ENCODE measurements at places on chromosomes 2 and 18.

GRCh38 chr2:41420219-41420618 lies 627.6 kb upstream of the PKDCC start:
- DNase-seq, result no peak

DNA sequence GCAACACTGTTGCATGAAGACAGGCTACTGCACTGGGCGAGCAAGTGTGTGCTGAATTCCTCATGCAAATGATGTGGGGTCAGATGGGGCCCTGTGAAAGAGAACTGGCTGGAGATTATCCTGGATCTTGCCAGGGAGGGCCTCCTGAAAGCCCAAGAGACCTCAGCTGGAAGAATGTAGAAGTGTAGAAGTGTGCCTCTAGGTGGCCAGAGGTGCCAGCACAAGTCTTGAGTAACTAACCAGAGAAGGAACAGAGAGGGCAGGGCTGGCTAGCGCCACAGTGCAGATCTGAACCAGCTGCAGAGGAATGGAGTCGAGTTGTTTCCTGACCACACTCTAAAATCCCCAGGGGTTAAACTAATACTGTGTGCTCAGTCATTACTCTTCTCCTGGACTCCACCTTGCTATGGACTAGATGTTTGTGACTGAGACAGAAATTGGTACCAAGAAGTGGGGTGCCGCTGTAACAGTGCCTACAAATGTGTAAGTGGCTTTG lies 399.3 kb downstream of the LRATD1 start:
- DNase-seq, result peak; percentile 29

GRCh38 chr2:69977186-69977585 lies 15.8 kb upstream of the ASPRV1 start:
- DNase-seq, result no peak

GRCh38 chr2:37837628-37838328 lies 87.3 kb upstream of the RMDN2 start:
- DNase-seq, result no peak

GRCh38 chr2:6810961-6811360 lies 54.7 kb downstream of the CMPK2 start:
- no peak for DNase-seq

DNA sequence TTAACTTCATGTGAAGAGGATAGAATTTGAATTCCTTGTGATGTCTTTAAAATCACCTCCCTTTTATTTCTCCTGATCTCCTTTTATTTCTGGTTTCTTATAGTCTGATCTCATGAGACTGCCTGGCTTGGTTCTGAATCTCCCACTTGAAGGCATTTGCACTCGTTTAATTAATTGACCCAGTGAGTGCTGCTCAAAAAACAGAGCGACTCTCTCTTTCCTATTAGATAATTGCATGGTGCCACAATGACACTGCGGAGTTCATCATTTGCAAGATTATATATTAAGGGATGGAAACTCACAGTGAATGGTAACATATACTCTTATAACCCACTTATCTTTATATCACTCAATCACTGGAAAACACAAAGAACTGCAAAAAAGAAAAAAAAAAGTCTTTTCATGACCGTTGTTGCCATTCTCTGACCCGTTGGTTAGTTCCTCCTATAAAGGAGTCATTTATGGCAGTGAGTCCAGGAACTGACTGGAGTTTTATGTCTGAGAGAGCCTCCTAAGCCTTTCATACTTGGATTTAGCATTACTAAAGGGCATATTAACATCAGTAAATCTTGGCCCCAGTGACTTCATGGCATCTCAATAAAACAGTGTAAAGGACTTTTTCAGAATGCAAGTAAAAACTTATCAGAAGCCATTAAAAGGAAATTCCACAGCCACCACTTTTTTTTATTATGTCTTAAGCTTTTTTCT lies 103.3 kb upstream of the EPHA4 start:
- DNase-seq, result no peak

- no peak for DNase-seq
Observed at GRCh38 chr2:25566694-25567093, 106.7 kb downstream of the DTNB start.

GRCh38 chr2:79849241-79849640 lies 336.4 kb downstream of the CTNNA2 start:
- DNase-seq, result no peak

DNA sequence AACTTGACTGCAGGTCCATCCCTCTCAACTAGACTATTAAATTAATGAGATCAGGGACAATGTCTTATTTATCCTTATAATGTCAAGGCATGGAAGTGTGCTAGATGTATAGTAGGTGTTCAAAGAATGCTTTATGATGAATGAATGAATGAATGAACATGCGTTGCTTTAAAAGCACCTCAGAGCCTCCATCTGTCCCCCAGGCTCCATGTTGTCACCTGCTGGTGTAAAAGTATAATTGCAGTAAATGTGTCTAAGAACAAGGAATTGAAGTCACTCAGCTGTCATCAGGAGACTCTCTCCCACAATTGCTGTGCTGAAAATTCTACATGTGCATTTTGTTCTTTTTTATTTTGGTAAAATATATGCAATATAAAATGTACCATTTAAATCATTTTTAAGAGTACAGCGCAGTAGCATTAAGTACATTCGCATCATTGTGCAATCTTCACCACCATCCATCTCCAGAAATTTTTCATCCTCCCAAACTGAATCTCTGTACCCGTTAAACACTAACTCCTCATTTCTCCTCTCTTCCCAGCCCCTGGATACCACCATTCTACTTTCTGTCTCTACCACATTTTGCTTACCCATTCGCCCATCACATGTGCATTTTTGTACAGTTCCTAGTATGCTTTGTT lies 52.6 kb downstream of the GNAL start:
- DNase-seq, result no peak

- DNase-seq, result peak; percentile 10
Observed at GRCh38 chr18:22558945-22559385, 141.2 kb upstream of the CTAGE1 start.

DNA sequence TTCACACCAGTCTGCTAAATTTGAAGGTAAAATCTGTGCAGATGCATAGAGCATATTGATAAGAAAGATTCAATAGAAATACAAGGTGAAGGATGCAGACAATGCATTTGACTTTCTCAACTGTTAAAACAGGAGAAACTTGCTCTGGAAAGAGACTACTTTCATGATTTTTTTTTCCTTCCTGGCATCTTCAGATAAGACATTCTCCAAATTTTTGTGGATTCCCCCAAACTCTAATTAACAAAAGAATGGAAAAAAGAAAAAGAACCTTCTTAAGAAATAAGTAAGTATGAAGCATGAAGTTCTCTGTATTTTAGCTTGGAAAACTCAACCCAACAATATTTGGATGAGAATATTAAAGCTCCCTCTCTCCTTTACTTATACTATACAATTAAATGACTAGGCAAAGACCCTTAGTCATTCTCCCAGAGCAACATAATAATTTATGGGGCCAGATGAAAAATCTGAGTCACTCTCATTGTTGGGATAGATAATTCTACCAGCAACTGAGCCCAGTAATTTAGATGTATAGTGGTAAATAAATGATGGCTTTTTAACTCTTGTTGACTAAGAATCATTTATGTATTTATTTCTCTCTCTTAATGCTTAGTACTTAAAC lies 298.7 kb upstream of the COL3A1 start:
- DNase-seq, result no peak

DNA sequence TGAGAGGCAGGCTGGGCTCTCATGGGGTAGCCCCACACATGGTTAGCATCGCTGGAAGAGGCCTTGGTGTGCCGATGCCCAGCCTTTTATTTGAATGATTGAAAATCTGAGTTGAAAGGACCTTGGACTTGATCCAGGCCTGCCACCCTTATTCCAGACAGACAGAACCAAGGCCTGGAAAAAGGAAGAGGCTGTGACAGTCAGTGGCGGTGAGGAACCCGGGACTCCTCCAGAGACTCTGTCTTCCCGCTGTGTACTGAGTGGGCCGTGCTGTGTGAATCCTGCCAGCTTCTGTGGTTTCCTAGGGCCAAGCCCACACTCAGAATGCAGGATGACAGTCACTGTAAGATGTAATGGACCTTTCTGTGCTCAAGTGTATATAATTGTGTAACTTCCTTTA lies 218.5 kb downstream of the LDLRAD4 start:
- DNase-seq, result no peak

- no peak for DNase-seq
Observed at GRCh38 chr2:232643147-232643425, 9.7 kb downstream of the EFHD1 start.

DNA sequence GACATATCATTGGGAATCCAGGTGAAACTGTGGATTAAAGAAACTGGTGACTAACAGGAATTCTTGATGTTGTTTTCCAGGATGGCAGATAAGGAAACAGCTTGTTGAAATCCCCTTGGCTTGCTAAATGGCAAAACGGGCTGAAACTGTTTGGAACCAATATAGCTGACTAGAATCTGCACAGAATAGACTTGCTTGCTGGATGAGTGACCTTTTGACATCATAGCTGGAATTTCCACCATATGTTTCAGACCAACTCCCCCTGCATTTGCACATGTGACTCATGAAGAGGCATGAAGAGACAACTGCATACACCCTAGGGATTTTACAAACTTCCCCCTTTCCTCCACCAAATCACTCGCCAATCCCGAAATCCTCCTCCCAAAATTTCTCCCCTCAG lies 87.7 kb upstream of the LYPD1 start:
- no peak for DNase-seq

- DNase-seq, result peak; percentile 39
Observed at GRCh38 chr2:64018701-64019082, 536 bp downstream of the VPS54 start.

GRCh38 chr2:89833780-89834117 lies 1142.3 kb downstream of the RPIA start:
- DNase-seq, result no peak

GRCh38 chr18:36440614-36441013 lies 143.1 kb downstream of the FHOD3 start:
- no peak for DNase-seq

GRCh38 chr2:59684116-59684770 lies 869.2 kb downstream of the BCL11A start:
- DNase-seq, result no peak

- DNase-seq, result no peak
Observed at GRCh38 chr2:25304321-25304720, 37.4 kb downstream of the DNMT3A start.

DNA sequence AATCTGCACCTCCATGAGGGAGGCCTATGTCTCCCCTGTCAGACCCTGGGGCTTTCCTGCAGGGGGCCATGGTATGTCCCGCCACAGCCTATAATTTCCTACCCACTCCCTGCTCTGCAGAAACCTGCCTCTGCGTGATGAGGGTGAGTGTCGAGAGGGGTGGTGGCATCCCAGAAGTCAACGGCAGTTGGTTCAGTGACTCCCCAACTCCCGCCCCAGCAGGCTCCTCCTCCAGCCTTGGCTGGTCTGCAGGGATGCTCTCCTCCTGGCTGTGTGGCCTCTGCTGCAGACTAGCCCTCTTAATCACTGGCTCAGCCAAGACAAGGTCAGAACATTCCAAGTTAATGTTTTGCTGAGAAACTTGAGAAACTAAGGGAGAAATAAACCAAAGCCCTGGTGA lies 13.3 kb downstream of the CELF4 start:
- DNase-seq, result no peak

GRCh38 chr2:213224366-213224765 lies 59.9 kb upstream of the SPAG16 start:
- no peak for DNase-seq

- DNase-seq, result no peak
Observed at GRCh38 chr2:207133820-207134519, 31.8 kb downstream of the KLF7 start.

GRCh38 chr18:46720521-46720920 lies 36.3 kb downstream of the ST8SIA5 start:
- no peak for DNase-seq

GRCh38 chr2:9417725-9418124 lies 5.6 kb downstream of the ITGB1BP1 start:
- no peak for DNase-seq

DNA sequence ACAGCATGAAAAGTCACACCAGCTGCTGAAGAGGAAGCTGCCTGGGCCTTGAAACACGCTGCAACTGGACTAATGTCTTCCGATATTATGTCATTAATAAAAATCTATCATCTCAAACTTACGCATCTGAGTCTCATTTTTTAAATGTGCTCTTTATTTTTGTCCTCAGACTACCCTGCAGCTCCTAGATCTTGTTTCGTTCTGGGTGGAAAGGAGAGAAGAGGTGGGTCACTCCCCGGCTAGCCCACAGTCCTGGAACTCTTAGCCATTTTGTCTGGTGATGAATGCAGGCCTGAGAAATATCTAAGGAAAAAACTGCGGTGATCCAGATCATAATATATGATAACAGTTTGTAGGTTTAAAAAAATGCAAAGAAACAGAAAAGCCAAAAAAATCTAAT lies 73.3 kb downstream of the TXNL1 start:
- DNase-seq, result no peak

DNA sequence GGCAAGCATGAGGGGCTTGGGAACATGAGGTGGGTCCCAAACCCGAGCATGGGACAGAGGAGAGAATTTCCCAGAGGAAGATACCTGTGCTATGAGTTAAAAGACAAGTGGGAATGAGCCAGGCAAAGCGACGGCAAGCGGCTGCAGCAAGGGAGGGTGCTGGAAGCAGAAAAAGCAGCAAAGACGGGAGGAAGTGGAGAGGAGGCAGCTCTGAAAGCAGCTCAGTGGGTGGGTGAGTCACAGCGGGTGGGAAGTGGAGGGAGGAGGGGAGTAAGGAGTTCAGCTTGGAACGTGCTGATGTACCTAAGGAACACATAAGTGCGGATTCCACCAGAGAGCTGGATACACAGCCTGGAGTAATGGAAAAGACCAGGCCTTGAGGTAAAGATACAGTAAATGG lies 41.4 kb downstream of the THUMPD2 start:
- DNase-seq, result no peak

DNA sequence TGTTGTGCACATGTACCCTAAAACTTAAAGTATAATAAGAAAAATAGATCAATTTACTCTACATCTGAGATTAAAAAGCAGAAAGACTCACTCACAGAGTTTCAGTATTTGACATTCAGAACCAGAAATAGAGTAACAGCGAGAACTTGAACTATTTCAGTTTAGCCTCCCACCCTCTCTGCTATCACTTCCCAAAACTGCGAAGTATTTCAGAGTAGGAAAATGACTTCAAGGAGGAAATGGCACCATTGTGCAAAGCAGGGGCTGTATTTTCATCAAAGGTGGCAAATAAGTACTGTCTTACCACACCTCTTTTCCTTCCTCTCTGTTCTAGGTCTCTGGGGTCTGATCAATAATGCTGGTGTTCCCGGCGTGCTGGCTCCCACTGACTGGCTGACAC lies 13.6 kb downstream of the DHRS9 start:
- DNase-seq, result no peak

DNA sequence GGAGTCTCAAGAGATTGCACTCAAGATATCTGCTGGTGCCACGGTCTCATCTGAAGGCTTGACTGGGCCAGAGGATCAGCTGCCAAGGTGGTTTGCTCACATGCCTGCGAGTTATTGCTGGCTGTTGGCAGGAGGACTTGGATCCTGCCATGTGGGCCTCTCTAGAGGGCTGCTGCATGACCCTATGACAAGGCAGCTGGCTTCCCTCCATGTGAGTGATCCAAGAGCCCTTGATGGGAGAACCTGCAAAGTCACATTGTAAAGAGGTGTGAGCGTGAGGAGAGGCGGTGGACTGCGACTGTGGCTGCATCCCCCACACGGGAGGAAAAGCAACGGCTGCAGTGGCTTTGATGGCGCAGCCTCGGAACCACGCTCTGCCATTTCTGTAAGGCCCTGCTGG lies 4.0 kb upstream of the ALLC start:
- no peak for DNase-seq
